Hepatocyte (in vitro differentiated cells): ENCODE measurements at places on chromosomes 5 and 9. TPM values are rescaled to one million over a fixed set of nuclear protein-coding genes. Genes with fewer than 3 reads are reported as not detected.

Gene GPBP1
- 86.1 and 95.4 TPM in 2 replicates for total RNA-seq

Gene BAG1
- total RNA-seq, result 94.8 and 103 TPM in 2 replicates

Gene TAF11L10
- not detected in 2 replicates for total RNA-seq

Gene NR4A3
- total RNA-seq, result 2.2 and 2.4 TPM in 2 replicates

Gene CSF1R
- total RNA-seq, result 4.5 and 4.7 TPM in 2 replicates

GRCh38 chr5:13866792-13867191 lies 77.7 kb downstream of the DNAH5 start:
- no peaks in the 10 kb centered on the region for H3K36me3 ChIP-seq
- H3K27ac ChIP-seq, result no peak overlapping the region
- peak; percentile 68 for DNase-seq
- H3K4me3 ChIP-seq, result no peak overlapping the region
- no peaks in the 10 kb centered on the region for H3K4me1 ChIP-seq

DNA sequence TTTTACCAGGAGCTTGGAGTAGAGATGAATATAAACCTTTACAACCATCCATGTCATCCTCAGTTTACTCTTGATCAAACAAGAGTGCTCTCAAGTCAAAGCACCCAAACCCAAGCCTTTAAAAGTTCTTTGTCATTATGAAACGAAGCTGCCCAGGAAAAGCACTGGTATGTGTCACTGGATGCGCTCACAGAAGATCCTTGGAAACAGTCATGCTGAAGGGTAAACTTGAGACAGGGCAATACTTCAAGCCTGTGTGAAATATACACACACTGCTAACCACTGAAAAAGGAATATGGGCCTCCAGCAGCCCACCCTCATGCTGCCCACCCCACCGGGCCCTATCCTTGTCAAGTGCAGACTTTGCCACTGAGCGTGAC lies 84.5 kb downstream of the PRRT1B start:
- H3K27ac ChIP-seq, result no peak overlapping the region
- no peaks in the 10 kb centered on the region for H3K4me1 ChIP-seq
- no peaks in the 10 kb centered on the region for H3K36me3 ChIP-seq
- H3K27me3 ChIP-seq, result no peaks in the 10 kb centered on the region
- H3K4me3 ChIP-seq, result no peak overlapping the region

GRCh38 chr9:100474082-100474923 lies 1.4 kb downstream of the TMEFF1 start:
- no peaks in the 10 kb centered on the region for H3K4me1 ChIP-seq
- peak overlapping the region; percentile 87 for H3K4me3 ChIP-seq
- no peaks in the 10 kb centered on the region for H3K27me3 ChIP-seq

DNA sequence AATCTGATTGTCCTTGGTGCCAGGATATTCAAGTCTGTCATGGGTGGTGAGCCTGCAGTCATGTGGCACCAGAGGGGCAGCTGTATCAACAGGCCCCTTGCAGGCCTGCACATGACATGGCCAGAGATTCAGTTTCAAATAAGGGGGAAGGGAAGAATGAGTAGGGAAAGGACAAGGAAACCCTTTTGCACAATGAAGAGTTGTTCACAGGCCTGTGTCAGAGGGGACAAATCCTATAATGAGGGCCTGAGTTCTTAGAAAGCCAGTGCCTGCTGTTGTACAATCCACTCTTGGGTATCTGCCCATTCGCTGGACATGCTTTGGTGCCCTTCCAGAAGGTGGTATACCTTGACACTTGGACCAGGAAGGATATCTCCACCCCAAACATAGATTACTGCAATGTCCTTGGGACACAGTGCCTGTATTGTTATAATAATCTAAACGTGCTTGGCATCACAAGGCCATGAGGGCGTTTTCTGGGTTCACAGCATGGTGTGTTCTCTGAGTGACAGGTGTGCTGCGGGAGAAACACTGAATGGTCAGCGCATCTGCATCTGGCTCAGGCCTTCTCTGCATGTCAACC lies 1.9 kb upstream of the TMEM171 start:
- no peak for DNase-seq
- H3K27me3 ChIP-seq, result peaks cover 15% of the 10 kb centered on the region
- no peaks in the 10 kb centered on the region for H3K36me3 ChIP-seq
- H3K4me3 ChIP-seq, result no peak overlapping the region

DNA sequence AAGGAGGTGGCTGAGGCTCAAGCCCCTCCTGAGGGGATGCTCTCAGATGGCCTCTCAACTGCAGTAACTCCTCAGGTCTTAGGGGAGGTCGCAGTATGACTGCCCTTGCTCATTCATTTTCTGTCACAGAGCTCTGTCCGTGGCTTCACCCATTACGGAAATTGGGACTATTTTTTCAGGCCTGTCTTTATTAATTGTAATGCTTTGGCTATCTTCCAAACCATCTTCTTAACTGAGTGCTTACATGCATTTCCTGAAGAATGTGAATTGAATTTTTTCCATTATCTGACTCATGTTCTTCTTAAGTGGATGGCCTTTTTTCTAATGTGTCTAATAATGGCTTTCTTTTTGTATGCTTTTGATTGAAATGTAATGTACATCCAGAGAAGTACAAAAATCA lies 36.4 kb upstream of the SV2C start:
- H3K4me3 ChIP-seq, result no peak overlapping the region
- DNase-seq, result no peak
- no peaks in the 10 kb centered on the region for H3K4me1 ChIP-seq
- H3K27ac ChIP-seq, result no peak overlapping the region

DNA sequence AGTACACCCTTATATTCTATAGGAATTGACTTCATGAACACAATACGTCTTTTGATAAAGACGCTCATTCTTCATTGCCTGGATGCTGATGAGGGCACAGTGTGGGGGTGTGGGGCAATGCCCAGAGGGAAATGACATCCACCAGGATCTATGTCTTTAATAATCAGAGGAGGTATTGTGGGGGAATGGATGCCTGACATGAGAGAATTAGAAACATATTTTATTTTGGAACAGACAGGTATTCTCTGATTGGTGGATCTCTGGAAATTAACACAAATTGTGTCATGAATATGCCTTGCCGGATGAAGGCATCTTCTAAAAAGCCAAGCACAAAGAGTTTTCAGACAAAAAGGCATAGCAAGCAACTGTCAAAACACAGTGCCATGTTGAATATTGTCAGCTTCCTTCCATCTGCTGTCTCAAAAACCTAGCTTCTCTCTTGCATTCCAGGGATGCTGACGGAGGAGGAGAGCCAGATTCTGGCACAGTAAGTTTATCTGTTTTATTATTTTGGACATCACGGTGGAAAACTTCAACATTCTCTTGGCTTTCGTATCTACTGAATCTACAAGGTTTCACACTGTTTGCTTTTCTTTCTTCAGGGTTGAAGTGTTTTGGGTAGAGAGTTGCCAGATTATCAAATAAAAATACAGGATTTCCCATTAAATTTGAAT lies 3.9 kb upstream of the C5orf58 start:
- peaks cover 9% of the 10 kb centered on the region for H3K27me3 ChIP-seq
- no peak overlapping the region for H3K27ac ChIP-seq
- H3K4me3 ChIP-seq, result no peak overlapping the region
- no peak for DNase-seq

DNA sequence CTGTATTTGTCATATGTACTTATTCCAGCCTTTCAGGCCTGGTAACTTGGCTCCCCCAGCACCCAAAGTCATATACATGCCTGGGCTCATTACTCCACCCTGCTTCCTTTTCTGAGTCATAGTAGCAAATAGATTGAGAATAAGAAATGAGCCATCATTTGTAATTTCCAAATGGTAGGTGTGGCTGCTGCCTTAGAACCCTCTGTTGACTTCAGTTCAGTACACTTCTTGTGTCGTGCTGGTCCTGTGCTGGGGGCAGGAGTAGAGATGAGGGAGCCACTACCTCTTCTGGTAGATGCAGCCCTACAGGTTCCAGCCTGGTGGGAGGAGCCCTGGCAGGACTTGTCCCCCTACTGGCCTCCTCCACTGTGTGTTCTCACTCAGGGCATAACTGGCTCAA lies 11.1 kb downstream of the GM2A start:
- no peaks in the 10 kb centered on the region for H3K36me3 ChIP-seq
- no peak overlapping the region for H3K4me3 ChIP-seq
- no peak overlapping the region for H3K27ac ChIP-seq
- no peaks in the 10 kb centered on the region for H3K27me3 ChIP-seq
- DNase-seq, result no peak

DNA sequence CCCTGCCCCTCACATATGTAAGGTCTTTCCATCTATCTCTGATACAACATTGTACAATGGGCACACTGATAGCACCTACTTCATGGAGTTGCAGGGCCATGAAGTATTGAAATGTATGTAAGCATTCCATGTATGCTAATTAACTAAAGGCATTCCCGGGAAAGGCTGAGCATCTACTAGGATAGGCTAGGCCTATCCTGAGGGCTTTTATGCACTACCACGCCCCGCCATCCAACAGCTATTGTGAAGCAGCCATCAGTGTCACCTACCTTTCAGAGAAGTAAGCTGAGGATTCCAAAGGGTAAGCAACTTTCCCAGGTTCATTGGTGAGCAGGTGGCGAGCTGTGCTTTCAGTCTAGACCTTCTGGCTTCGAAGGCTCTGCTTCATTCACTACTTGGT lies 47.6 kb downstream of the NSG2 start:
- H3K4me3 ChIP-seq, result no peak overlapping the region
- no peak for DNase-seq
- no peaks in the 10 kb centered on the region for H3K4me1 ChIP-seq
- H3K36me3 ChIP-seq, result no peaks in the 10 kb centered on the region
- no peak overlapping the region for H3K27ac ChIP-seq
- H3K27me3 ChIP-seq, result peaks cover 5% of the 10 kb centered on the region

DNA sequence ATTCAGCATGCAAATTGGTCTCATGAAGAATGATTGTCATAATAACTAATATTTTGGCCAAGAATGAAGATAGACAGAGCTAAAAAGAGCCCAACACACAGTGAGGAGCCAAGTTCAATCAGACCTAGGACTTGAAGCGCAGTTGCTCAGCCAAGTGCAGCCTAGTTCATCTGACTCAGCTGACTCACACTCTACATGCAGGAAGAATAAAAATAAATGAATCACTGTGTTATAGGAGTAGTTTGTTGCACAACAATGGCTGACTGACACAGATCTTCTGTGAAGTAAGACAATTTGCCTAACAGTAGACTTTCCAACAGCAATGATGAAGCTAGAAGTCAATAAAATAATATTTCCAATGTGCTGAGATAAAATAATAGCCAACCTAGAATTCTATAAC lies 261.5 kb downstream of the CEMIP2 start:
- no peaks in the 10 kb centered on the region for H3K4me1 ChIP-seq
- no peak overlapping the region for H3K27ac ChIP-seq
- no peak overlapping the region for H3K4me3 ChIP-seq
- H3K27me3 ChIP-seq, result no peaks in the 10 kb centered on the region

DNA sequence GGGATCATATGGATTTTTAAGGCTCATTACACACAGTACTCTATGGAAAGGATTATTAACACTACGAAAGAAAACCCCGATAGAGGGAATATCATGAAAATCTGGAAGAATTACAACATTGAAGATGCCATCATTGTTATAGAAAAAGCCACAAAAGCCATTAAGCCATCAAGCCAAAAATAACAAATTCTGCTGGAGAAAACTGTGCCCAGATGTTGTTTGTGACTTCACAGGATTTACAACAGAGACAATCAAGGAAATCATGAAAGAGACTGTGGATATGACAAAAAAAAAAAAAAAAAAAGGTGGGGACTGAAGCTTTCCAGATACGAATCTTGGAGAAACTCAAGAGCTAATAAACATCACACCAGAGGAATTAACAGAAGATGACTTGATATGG lies 433.8 kb upstream of the CDH6 start:
- no peaks in the 10 kb centered on the region for H3K27me3 ChIP-seq
- no peaks in the 10 kb centered on the region for H3K36me3 ChIP-seq
- no peak overlapping the region for H3K27ac ChIP-seq
- no peaks in the 10 kb centered on the region for H3K4me1 ChIP-seq

DNA sequence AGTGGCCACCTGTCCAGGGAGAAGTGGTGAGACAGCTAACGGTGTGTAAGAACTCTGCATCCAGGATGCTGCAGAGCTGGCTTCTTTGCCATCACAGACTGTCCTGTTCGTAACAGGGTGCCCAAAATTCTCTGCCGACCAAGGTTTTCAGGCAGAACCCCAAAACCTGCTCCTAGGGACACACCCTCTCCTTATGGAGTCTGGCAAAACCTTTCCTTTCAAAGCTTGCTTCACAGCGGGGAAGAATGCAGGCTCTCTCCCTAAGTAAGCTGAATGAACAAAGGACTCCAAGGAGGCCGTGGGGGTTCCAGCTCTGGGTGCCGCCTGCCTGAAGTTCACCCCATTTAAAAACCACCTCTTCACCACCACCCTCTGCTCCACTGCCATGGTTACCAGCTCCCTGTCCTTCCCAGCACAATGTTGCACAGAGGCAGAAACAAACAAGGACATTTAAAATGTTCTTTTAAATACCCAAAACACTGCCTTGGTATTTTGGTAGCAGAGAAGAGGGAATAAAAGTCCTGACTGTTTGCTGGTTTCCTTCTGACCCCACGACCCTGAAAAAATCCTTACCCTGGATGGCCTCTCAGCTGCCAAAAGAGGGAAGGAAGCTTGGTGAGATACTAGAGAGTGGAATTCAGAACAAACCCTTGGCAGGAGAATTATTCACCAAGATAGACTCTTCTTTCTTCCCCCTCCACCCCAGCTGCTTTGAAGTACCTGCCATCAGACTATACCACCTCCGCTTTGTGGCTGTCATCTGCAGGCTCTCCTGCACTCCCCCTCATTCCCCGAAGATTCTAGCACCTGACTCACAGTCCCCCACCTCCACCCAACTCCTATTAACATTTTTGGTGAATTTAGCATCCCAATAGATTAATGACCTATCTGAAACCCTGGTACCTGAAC lies 7.1 kb upstream of the KLF9 start:
- peaks cover 18% of the 10 kb centered on the region for H3K4me1 ChIP-seq
- DNase-seq, result peak; percentile 13
- no peak overlapping the region for H3K4me3 ChIP-seq
- no peaks in the 10 kb centered on the region for H3K27me3 ChIP-seq
- no peaks in the 10 kb centered on the region for H3K36me3 ChIP-seq
- peak overlapping the region; percentile 99 for H3K27ac ChIP-seq

DNA sequence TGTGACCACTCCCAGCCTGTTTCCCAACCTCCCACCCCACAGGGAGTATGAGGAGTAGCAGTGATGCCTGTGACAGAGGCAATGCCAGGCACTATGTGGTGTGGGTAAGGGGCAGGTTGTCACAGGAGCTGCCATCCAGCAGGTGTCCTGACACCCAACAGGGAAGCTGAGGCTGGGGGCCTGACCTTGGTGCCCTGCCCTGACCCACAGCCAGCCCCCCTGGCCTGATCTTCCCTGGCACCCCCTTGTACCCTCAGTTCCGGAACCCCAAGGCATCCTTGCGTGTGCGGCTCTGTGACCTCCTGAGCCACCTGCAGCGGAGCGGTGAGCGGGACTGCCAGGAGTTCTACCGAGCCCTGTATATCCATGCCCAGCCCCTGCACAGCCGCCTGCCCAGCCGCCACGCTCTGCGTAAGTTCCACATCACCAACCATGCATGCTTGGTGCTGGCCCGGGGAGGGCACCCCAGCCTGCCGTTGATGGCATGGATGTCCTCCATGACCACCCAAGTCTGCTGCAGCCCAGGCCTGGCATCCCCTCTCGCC lies 14.4 kb downstream of the CARD19 start:
- no peak overlapping the region for H3K4me3 ChIP-seq
- DNase-seq, result no peak
- H3K27me3 ChIP-seq, result no peaks in the 10 kb centered on the region
- H3K27ac ChIP-seq, result no peak overlapping the region
- H3K36me3 ChIP-seq, result no peaks in the 10 kb centered on the region
